CD8-positive, alpha-beta memory T cell (primary cell): ENCODE measurements at places on chromosomes 13 and 19.

DNA sequence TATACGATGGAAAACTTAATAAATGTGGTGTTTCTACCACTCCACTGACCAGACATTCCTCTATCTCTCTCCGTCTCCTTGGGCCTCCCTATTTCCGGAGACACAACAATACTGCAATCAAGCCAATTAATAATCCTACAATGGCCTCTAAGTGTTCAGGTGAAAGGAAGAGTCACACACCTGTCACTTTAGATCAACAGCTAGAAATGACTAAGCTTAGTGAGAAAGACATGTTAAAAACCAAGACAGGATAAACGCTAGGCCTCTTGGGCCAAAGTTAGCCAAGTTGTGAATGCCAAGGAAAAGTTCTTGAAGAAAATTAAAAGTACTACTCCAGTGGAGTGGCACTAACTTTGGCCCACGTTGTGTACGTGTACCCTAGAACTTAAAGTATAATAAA is 22.5 kb downstream of the ZDHHC20 start:
- DNase-seq, result no peak

GRCh38 chr13:51478418-51479198 is 25.8 kb upstream of the INTS6 start:
- DNase-seq, result no peak

DNA sequence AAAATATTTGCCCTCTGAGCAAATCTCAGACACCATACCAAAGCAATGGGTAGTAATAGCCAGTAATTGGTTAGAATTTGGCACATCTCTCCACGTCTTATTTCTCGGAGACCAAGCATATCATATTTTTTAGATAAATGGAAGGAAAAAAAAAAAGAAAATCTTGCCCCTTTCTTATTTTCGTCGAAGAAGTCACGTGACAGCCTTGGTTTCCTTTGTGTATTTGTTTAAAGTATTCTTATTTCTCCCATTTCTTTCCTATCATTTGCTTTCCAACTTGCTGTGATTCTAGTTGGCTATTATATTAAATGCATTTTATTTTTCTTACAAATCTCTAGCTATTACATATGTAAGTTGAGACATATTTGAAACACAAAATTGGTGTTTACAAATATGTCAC is 2155.9 kb downstream of the PCDH9 start:
- DNase-seq, result no peak

GRCh38 chr13:20353973-20354372 is 121.9 kb upstream of the GJB6 start:
- DNase-seq, result no peak

DNA sequence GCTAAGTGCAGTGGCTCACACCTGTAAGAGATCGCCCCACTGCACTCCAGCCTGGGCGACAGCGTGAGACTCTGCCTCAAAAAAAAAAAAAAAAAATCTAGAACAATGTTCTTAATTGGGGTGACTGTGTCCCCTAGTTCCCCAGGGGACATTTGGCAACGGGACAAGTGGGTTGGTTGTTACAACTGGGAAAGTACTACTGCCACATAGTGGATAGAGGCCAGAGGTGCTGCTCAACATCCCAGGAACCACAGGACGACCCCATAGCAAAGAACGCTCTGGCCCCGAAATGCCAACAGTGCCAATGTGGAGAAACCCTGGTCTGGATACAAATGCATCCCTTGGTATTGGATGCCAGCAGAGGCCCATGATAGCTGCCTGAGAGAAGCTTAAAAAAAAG is 11.8 kb downstream of the NLRP12 start:
- no peak for DNase-seq

DNA sequence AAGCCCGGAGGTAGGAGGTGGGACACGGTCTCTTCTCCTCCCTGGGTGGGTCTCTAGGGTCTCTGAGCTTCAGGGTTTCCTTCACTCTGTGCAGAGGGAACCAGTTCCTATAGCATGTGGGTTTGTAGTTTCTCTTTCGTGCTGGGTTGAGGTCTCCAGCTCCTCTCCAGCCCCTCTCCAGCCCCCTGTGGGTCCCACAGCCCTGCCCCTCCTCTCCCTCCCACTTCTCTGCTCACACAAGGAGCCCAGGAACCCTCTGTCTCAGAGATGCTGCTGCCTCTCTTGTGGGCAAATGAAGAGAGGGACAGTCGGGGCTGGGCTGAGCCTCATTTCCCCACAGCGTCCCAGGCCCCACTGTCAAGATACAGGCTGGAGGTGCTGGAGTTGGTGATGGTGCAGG is 1.4 kb downstream of the SIGLEC7 start:
- DNase-seq, result no peak

- no peak for DNase-seq
Measured at GRCh38 chr19:8561075-8561764, 16.0 kb downstream of the MYO1F start.

GRCh38 chr19:4597975-4598671 is 38.6 kb upstream of the SEMA6B start:
- DNase-seq, result no peak

- no peak for DNase-seq
Measured at GRCh38 chr13:97979051-97979450, 25.6 kb downstream of the IPO5 start.

GRCh38 chr19:801030-801860 is 4.0 kb downstream of the PTBP1 start:
- no peak for DNase-seq

DNA sequence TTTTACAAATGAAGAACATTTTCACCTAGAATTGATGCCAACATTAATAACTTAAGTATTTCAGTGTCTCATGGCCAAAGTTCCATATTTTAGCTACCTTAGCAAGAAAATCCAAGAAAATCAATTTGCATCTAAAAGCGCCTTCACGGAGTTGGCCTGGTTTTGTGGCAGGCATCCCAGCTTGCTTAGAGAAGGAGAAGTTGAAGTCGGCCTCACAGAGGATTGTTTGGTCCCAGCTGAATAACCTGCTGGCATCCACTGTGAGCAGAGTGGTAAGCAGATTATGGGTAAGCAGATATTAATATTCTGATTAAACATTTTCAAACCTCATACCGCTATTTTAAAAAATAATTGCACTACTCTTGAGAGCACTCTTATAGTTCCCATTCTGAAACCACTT is 62.3 kb upstream of the STARD13 start:
- DNase-seq, result no peak

- no peak for DNase-seq
Measured at GRCh38 chr19:16032509-16033135, 43.7 kb upstream of the TPM4 start.

DNA sequence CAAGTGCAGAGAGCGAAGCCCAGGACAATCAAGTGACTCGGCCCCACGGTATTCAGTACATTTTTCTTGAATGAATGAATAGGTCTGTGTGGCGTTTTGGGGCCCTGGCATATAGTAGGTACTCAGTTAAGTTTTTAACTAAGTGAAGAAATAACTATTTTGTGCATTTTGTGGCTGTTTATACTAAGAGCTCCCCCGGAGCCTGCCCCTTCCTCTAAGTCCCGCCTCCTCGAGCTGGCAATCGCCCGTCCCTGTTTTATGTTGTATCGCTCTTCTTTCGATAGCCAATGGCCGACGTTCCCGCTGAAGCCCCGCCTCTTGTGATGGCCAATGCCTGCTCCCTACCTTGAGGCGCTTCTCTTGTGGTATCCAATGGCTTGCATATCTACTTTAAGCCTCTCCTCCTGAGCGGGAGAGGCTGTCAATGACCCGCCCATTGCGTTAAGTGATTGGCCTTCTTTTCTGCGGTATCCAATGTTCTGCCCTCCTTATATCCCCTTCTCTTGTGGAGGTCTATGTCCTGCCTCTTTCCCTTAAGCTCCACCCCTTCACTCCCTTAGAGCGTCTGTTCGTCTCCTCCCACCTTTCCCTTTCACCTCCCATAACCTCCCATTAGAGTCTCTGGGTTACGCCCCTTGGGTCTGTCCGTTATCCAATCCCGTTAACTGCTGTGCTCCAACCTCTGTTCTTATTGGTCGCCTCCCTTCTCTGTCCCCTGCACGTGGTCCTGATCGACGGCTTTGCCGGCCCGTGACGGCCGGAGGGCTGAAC is 509 bp upstream of the HDGFL2 start:
- DNase-seq, result peak; percentile 96

GRCh38 chr19:54561840-54562239 is 11.8 kb upstream of the LILRA2 start:
- no peak for DNase-seq

DNA sequence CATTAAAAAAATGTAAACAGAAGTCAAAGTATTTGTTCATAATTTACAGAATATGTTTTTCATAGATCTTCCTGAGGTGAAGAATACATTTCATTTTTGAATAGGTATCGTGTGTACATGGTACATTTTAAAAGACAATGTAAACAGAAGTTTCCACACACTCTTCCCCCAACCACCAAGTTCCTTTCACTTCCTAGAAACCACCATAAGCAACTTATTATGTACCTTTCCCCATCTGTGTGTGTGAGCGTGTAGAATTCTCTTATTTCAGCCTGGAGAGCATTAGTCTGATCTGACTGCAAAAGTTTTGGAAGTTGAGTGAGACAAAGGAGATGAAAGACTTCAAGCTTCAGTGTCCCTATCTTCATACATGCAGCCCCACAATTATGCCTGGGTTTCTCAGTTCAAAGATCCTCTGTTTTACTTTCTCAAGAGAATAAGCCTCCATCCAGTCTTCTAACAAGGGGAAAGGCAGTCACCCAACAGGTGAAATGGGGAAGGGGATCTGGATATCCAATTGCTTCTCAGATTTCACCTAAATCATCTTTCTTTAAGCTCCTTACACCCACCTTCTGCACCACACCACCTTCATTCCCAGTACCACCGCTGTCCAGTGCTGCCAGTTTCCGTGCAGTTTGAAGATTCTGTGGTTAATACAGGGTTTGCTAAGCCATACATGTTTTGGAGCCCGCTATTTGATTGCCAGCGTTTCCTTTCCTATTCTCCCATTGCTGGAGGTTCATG is 2.1 kb downstream of the TEX30 start:
- no peak for DNase-seq

GRCh38 chr13:27978301-27978968 is 9.3 kb upstream of the CDX2 start:
- DNase-seq, result no peak

- DNase-seq, result no peak
Measured at GRCh38 chr13:45598597-45598996, 16.9 kb downstream of the ERICH6B start.

DNA sequence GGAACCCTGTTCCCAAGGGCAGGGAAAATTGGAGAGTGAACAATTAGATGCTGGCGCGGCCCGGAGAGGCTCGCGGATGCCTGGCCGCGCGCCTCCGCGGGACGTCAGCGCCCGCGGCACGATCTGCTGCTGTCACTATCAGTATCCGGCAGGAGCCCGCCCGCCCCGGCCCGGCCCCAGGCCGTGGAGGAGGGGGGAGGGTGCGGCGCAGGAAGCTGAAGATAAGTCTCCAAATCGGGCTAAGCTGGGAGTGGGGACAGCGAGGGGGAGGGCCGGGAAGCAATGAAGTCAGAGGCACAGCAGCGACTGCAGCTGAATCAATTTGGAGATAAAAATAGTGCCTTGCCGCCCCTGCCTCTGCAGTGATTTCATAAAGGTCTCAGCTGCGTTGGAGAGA is 441.5 kb upstream of the KLF12 start:
- DNase-seq, result peak; percentile 67

- no peak for DNase-seq
Measured at GRCh38 chr13:50509771-50510441, 333.6 kb downstream of the DLEU7 start.

GRCh38 chr13:27621116-27621365 is 651 bp upstream of the POLR1D start:
- no peak for DNase-seq

DNA sequence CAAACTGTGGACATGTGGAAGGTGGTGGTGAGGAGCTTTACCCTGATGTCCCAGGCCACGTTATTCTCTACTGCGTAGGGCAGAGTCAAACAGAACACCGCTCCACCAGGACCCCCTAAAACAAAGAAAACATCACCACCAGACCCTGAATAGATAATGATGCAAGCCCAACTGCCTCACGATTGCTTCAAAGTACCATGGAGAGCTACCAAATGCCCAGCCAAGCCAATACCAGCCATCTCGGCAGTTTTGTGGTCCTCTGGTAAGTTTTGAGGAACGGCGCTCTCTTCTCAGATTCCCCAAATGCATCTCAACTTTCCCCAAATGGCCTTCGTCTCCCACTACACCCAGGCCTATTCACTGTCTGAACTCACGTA is 5.6 kb downstream of the RANBP3 start:
- DNase-seq, result no peak

DNA sequence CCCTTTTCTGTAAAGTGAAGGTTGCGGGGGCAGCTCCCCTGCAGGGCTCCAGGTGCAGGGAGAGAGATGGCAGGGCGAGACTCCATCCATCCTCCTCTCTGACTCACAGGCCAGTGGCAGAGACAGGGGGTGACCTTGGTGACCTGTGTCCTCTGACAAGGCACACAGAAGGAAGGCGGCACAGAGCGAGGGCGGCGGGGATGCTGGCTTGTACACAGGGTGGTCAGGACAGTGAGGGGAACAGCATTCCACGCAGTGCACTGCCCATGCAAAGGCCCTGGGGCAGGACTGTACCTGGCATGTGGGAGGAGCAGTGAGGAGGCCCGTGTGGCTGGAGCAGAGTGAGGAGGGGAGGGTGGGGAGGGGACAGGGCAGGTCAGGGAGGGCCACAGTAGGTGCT is 7.7 kb downstream of the NDUFA11 start:
- DNase-seq, result no peak

- peak; percentile 12 for DNase-seq
Measured at GRCh38 chr19:1942934-1943555, 2.1 kb downstream of the CSNK1G2 start.

DNA sequence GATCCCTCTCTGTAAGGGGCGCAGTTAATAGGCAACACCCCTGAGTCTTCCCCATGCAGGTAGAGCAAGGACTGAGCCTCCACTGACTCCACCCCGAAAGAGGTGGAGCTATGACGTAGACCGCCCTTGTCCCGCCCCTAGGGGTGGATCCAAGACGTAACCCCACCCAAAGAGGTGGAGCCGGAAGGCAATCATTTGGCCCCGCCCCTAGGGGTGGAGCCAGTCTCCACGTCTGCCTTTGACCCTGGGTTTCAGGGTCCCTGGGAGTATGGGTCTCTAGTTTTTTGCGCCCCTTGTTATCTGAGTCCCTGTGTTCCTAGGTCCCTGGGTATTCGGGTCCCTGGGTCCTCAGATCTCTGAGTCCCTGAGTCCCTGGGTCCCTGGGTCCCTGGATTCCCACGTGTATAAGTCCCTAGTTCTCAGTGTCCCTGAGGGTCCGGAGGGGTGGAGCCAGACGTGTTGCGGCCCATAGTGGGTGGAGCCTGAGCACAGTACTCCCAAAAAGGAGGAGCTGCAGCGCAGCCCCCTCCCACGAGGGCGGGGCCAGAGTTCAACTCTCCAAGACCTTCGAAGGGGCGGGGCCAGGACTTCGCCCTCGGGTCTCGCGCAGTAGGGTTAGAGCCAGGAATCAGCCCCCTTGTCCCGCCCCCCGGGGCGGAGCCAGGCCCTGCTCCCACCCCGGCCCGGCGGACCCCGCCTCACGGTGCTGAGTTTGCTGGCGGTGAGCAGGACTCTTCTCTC is 5.3 kb downstream of the DENND1C start:
- peak; percentile 55 for DNase-seq

- DNase-seq, result no peak
Measured at GRCh38 chr19:13023656-13024055, 28.4 kb downstream of the NFIX start.
